ENCODE measurements at places on chromosomes 11 and 22.
A peak's percentile ranks its signal among the peaks of the same experiment; 100 is the strongest.

GRCh38 chr11:111119751-111120150, 125.8 kb upstream of the POU2AF2 start:
- DNase-seq: no peak

DNA sequence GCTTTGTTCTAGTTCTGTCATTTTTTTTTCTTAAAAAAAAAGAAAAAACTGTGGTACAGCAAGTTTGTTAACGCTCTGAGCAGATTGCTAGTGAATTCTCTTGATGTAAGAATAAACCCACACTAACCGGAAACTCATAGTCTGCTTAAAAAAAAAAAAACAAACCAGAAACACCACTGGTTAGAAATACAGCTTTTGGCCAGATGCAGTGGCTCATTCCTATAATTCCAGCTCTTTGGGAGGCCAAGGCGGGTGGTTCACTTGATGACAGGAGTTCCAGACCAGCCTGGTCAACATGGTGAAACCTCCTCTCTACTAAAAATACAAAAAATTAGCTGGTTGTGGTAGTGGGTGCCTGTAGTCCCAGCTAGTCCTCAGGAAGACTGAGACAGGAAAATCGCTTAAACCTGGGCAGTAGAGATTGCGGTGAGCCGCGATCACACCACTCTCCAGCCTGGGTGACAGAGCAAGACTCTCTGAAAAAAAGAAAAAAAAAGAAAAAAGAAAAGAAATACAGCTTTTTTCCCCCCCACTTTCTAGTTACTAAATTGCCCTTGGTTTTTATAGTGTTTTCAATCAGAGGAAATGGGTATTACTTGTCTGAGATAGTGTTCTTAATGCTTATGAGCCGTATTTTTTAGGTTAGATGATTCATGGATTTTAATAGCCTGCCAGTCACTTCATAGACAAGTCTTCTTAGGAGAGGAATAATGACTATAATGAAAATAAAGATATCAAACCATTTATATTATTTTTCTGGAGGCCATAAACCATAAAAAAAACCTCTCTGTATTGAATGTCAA, 222.8 kb downstream of the DDX10 start:
- no peak for DNase-seq

- DNase-seq: no peak
Observed at GRCh38 chr22:27919942-27920755, 1.1 kb upstream of the PITPNB start.

DNA sequence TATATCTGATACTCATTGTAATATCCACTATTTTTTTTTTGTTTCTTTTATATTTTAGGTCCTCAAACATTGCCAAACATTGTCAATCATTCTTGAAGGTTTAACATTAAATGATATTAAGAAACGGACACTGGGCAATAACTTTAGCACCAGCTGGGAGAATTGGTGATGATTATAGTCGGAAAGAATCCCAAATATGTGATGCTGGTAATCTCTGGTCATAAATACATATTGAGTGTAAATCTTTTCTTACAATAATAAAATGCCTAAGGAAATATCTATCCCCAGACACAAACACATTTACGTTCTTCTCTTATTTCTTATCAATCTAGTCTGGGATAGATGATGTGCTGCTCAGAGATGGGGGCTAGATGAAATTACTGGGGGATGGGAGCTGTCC, 25.2 kb downstream of the OR51E2 start:
- DNase-seq: no peak

DNA sequence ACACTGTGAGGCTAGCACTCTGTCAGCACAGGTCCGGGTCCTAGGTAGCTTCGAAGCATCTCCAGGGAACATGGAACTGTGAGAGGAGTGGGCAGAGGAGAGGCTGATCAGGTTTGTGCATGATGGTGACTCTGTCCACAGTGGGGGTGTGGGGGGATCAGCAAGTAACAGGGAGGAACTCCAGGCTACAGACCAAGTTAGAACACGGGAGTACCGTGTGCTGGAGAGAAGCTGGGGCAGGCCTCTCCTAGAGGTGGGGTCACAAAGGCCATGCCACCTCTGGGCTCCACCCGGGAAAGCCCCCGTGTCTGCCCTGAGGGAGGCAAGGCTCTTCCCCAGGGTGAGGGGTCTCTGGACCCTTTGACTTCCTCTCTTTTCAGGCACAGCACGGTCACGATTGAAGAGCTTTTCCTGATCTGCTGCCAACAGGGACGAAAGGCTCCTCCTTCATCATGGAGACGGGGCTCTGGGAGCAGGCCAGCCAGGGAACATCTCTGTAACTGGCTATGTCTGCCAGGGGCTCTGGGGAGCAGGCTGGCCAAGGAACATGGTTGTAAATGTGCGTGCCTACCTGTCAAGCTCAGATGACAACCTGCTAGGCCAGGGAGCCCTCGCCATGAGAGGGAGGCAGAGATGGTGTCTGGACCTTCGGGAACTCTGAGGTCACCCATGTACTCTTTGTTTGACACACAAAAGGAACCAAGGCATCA, 1476.1 kb downstream of the BRD1 start:
- DNase-seq: peak; percentile 46

DNA sequence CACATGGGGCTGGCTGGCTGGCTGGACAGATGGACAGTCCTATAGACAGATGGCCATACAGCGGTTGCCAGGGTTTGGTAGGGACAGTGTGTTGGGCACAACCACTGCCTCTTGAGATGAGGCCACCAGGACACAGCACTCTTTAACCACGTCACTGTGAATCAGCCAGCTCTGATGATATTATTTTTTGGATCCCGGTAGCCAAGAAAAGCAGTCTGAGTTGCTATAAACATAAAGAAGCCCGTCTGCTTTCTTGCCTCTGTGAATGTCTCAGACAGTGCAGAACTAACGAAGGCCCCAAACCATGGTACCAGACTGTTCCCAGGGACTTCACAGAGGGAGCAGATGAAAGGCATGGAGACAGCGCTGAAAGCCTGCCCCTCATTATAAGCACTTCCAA, 115.9 kb upstream of the CSNK2A3 start:
- no peak for DNase-seq

DNA sequence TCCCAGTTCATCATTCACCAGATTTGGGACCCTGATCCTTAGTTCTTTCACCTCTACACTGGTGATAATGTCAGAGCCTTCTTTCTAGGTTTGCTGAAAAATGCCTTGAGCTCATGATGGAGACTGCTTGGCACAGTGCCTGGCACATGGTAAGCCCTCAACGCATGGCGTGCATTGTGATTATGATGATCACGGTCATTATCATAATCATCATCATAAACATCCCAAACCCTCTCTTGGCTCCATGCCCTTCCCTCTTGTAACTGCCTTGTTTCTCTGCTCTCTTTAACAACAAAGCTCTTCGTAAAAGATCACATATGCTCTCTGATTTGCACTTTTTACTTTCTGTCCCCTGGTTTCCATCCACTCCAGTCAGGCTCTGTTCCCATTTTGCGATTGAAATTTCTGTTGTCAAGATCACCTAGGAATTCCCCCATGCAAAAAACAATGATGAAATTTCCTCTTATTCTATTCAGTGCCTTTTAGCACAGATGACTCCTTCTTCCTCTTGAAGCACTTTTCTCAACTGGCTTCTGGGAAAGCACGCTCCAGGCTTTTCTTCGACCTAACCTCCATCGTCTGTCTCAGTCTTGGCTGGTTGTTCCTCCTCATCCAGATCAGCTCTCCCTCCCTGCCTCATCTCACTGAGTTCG, 479.1 kb downstream of the OPCML start:
- DNase-seq: no peak

GRCh38 chr11:115199481-115200069, 304.6 kb downstream of the CADM1 start:
- DNase-seq: no peak

GRCh38 chr11:3143136-3143880, 21.8 kb downstream of the OSBPL5 start:
- DNase-seq: no peak

DNA sequence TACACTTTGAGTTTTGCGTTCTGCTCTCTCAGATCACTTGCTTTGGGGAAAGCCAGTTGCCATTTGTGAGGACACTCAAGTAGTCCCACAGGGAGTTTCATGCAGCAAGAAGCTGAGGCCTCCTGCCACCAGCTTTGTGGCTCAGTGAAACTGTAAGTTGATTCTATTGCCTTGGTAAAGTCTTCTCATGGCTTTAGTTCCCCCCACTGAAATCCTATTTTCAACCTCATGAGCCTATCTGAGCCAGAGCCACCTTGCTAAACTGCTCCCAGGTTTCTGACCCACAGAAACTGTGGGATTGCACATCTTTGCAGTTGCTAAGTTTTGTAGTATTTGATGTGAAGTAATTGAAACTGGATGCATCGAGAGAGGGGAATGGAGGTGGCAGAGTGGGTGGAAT, 85.4 kb upstream of the TOP3B start:
- DNase-seq: no peak

DNA sequence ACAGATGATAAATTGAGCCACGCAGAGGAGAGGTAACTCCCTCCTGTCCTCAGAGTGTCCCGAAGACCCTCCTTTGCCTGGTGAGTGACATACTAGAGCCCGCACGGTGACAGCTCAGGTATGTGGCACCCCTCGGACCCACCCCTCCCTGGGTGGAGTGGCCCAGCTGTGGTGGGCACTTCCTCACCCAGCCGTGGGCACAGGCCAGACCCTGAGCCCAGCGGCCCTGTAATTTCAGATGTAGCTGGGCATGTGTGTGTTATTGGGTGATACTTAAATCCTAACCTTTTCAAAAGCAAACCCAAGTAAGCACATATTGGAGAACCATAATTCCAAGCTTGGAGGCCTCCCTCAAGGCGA, 93.2 kb downstream of the WNT7B start:
- DNase-seq: no peak

GRCh38 chr22:21766691-21767462, 31.3 kb upstream of the YPEL1 start:
- DNase-seq: peak; percentile 78

DNA sequence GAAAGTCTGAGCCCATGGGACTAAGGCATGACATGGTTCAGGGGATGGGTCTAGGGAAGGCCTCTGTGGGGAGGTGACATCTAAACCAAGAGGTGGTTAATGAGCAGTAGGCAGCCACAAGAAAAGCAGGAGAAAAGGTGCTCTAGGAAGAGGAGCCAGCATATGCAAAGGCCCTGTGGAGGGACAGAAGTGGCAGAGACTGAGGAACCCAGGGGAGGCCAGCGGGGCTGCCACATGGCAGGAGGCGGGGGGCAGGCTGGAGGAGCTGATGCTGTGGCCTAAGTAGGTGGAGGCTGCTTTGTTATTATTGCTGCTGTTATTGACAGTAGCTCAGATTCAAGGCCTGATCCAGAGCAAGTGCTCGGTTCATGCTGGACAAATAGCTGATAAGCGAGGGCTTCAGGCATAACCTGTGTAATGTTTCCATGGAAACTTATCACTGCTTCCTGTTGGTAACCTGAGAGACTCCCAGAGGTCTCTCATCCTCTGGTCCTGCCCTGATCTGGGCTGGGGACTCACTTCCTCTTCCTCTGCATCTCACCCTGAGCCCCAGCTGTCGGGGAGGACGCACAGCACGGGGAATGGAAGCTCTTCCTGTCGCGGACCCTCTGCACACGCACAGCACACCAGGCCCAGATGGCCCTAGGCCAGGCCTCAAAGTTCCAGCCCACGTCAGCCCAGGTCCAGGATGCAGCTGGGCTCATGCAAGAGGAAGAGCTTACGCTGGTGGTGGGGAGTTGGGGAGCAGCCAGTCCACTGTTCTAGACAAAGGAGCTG, 75.2 kb upstream of the TP53I11 start:
- DNase-seq: peak; percentile 89

GRCh38 chr11:83941050-83941449, 654.9 kb upstream of the CCDC90B start:
- no peak for DNase-seq

GRCh38 chr11:120642196-120642894, 130.8 kb downstream of the GRIK4 start:
- peak; percentile 38 for DNase-seq

DNA sequence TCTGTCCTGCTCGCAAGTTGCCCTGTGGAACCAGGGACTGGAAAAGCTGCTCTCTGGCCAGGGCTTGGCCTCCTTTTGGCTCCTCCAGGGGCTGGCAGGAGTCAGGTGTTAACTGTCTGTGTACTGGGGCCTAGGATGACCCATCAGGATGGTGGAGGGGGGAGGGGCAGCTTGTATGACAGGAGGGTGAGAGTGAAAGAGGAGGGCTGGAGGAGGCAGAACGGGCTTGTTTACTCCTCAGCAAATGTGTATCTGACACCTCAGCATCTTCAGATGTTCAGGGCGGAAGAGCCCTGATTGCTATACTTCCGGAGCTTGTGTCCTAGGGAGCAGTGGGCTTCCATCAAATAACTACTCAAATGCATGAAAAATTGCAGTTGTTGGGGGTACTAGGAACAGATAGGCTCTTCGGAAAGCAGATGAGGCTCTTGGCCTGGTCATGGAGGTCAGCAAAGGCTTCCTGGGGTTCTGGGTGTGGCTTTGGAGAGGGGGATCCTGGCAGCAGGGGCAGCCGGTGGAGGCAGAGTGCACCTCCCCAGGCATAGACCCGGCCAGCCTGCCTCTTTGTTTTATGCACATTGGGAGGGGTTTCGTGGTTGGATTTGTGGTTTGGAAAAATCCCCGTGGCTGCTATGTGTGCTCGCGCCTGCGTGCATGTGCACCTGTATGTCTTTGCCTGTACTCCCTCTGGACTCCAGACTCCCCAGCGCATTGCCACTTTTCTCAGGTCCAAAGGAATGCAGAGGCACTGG, 31.2 kb downstream of the CD82 start:
- DNase-seq: no peak

DNA sequence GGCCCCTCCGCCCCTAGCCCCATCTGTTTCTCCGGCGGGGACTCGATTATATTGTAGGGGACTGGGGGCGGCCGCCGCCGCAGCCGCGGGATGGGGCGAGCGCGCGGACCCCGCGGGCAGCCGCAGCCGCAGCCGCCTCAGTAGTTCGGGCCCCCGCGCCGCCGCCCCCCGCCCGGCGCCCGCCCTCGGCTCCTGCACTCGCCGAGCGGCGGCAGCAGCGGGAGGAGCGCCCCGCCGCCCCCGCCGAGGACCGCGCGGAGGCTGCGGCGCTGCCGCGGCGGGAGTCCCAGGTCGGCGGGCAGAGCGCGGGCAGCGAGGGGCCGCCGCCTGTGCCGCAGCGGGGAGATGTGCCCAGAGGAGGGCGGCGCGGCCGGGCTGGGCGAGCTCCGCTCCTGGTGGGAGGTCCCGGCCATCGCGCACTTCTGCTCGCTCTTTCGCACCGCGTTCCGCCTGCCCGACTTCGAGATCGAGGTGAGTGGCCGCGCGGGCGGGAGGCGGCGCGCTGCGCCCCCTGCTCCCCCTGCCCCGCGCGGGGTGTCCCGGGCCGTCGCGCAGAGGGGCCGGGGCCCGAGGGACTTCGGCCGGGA, at the start of gene CECR2:
TSS of gene CECR2 (plus strand) at position 22 of the 587 bp plus-strand sequence. CDS start at position 346, 324 bp downstream.
- no peak for DNase-seq

- DNase-seq: no peak
Observed at GRCh38 chr11:84963240-84963639, 663.9 kb downstream of the DLG2 start.

GRCh38 chr22:37503850-37504249, 15.4 kb downstream of the CARD10 start:
- no peak for DNase-seq
